ENCODE measurements at places on chromosomes 4 and X.

DNA sequence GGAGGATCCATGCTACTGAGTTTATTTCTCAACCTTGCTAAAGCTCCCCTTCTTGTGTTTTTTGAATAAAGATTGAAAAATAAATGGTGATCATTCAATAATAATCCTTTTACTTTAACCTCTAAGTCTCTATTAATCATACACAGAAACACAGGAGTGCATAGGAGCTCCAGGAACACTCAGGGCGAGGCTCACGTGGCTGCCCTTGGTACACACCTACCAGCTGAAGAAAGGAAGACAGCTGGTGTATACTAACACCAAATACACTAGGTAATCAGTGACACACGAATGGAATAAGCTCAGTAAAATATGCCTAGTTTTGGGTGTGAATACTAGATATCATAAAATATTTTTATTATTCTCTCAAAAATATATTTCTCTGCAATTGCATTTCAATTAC is 26.2 kb downstream of the CCDC149 start:
- no peak for DNase-seq

- no peak for DNase-seq
Measured at GRCh38 chrX:44106864-44107263, 133.7 kb upstream of the NDP start.

DNA sequence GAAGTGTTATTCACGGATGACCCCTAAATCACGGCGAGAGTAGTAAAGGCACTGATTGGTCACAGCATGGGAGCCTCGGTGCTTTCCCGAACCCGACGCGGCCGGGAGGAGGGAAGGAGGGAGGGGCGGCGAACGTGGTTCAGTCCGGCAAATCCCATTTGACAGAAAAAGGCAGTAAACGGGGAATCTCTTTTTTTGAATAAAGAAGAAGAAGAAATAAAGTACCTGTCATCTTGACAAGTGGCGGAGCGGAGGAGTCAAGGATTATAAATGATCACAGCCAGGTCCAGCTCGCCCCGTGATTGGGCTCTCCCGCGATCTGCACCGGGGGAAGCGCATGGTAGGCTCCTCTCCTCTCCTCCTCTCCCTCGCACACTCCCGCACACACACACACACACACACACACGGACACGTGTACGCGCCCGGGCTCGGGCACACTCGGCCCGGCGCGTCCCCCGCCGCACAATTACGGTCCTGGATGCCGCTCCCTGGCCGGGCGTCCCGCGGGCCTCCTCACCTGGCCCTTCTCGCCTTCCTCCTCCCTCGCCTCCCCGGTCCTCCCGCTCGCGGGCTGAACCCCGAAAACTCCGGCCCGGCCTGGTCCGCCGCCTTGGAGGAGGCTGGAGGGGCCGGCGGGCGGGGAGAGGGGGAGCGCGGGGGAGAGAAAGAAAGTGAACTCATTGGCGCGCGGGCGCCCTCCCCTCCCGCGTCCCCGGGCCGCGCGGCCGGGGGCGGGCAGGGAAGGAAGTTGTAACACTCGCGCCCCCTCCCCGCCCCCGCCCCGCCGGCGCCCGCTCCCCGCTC is 99.2 kb upstream of the TENM3 start:
- no peak for DNase-seq

DNA sequence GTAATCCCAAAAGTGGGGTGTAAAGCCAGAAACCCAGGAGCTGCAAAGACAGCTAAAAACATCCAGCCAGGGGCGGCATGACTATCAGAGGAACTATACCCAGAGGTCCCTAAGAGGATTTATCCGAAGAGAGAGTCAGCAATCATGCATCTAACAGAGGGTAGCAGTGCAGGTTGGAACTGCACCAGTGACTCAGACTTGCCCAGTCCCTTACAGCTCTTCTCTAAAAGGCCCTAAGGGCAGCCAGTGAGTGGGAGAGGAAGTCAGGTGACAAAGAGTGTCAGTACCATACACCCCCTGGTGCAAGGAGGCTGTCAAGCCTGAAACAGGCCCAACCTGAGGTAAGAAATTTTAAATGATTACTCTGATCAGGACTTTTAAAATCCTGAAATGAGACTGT is 88.1 kb downstream of the CAMK2D start:
- peak; percentile 69 for DNase-seq

DNA sequence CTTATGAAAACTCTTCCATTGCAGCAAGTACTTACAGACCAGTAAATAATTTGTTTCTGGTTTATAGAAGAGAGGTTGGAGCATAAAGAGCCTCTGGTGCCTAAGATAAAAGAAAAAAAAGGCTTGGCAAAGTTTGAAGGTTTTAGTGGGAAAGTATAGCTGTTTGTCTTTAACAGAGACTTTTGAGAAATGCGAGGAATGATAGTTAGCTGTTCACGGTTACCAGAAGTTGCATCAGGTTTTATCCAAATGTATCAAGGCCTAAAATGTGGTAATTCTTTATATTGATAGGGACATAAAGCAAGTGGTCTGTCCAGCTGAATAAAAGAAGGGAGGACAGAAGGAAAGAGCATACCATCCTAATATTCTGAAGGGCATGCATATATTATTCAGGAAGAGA is 29.3 kb downstream of the RAP1GDS1 start:
- no peak for DNase-seq

DNA sequence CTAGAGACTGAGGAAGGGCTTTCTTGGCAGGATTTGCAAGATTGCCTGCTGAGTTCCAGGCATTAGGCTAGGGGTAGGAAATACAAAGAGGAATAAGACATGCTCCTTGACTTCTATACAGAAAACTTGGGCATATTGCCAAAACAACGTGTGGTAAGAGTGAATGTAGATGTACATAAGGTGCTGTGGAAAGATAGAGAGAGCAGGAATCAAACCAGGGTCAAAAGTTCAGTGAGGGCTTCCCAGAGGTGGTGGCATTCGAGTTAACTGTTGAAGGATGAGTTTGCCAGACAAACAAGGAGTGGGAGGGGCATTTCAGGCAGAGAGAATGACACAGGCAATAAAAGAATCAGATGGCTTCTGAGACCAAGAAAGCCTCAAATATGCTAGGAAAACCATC is 187.9 kb downstream of the KDR start:
- DNase-seq: no peak

DNA sequence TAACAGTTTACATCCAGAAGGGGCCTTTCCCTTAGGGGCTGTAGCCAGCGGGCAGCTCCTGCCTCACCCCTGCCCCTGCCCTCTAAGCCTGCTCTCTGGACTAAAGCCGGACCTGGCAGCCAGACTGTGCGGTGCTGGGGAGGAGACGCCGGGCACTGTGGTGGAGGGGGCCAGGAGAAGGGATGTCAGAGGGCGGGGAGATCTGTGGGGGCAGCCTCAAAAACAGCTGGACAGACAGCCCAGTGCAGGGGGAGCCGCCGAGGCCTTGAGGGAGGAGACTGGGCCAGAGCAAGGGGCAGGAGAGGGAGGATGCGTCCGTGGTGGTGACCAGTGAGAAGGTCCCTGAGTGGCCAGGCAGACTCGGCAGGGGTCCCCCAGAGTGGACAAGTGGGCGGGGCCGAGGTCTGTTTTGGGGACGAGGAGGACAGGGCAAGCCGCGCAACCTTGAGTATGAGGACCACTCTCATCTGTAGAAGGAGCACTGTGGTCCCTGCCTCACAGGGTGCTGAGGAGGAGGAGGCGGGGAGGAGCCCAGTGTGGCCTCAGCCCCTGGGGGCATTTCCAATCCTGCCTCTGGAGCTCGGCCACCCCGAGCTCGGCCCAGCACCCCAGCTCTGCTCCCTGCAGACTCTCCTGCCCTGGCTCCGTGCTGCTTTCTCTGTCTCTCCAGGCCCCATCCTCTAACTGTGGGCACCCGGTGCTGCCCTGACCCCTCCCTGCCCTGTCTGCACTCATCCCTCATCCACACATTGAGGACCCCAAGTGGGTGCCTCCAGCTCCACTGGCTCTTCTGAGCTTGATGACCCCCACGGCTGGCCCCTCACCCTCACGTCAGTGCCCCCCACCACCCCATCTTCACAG is 59.2 kb upstream of the NKX1-1 start:
- no peak for DNase-seq

GRCh38 chr4:119231491-119231890 is 19.0 kb downstream of the USP53 start:
- DNase-seq: no peak

GRCh38 chr4:93684571-93684970 is 144.0 kb upstream of the ATOH1 start:
- no peak for DNase-seq

- no peak for DNase-seq
Measured at GRCh38 chr4:95531141-95531540, 17.6 kb downstream of the UNC5C start.

- no peak for DNase-seq
Measured at GRCh38 chrX:40062525-40063155, 35.1 kb downstream of the BCOR start.

GRCh38 chr4:65825116-65825753 is 154.9 kb upstream of the EPHA5 start:
- DNase-seq: no peak

GRCh38 chr4:185117300-185117934 is 25.6 kb upstream of the SLC25A4 start:
- no peak for DNase-seq

DNA sequence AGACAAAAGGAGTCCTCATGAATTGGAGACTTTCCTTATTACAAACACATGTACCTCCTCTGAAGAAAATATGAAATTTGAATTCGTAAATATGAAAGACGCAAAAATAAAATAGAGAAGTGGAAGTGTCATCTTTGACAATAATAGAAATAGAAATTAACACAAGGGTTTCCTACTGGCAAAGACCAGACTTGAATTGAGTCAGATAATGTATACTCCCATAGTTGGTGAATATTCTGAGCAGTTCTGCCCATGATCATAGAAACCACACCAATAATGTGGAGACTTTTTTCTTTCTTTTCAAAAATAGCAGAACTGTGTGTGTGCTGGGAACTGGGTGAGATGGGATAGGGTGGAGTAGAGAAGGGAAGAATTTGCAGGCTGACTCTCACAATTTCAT is 277.7 kb upstream of the TET2 start:
- no peak for DNase-seq

DNA sequence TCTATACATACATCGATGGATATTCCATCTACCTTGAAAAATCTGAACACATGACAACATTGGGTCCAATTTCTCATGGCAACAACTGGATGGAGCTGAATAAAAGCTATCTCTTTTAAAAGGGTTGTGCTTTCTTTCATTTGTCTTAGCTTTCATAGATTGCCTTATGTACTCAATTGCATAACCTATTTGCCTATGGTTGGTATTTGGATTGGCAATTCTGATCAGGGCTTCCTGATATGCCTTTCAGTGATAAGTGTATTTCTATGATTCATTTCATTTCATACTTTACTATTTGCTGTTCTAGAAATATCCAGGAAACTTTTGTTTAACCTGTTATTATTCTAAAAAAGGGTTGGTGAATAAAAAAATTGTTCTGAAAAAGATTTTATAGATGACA is 509.9 kb downstream of the GRXCR1 start:
- DNase-seq: no peak

GRCh38 chr4:110193822-110194761 is 4.3 kb downstream of the ELOVL6 start:
- peak; percentile 86 for DNase-seq

DNA sequence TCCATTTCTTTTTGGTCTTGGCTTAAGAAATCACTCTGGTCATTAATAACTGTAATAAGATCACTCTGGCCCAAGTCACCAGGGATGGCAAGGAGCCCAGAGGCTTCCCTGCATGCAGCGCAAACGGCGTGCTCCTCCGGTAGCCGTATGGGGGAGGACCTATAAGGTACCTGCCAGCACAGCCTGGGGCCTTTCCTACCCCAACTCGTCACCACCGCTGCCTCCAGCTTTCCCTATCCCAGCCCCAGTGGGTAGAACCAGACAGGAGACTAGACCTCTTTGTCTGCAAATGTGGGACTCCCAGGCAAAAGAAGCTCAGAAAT is 25.9 kb downstream of the HAND2 start:
- DNase-seq: no peak

GRCh38 chrX:471281-471680 is 84.6 kb upstream of the PPP2R3B start:
- DNase-seq: no peak

DNA sequence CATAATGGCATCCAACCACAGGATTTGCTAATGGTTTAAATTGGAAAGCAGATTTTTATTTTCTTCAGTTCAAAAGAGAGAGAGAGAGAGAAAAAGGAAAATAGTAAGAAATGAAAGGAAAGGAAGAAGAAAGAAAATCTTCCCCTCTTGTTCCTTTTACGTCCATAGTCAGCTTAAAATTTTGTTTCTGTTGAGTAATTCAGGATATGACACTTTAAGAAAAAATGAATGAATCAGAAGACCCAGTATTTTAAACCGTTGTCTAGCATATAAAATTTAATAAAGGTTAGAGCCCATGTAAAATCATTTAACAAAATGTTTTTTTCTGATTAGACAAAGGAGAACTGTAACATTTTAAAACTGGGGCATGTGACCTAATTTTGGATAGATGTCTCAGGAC is 391.8 kb upstream of the EPHA5 start:
- DNase-seq: no peak

GRCh38 chr4:102061133-102061532 is 270.6 kb downstream of the BANK1 start:
- no peak for DNase-seq

DNA sequence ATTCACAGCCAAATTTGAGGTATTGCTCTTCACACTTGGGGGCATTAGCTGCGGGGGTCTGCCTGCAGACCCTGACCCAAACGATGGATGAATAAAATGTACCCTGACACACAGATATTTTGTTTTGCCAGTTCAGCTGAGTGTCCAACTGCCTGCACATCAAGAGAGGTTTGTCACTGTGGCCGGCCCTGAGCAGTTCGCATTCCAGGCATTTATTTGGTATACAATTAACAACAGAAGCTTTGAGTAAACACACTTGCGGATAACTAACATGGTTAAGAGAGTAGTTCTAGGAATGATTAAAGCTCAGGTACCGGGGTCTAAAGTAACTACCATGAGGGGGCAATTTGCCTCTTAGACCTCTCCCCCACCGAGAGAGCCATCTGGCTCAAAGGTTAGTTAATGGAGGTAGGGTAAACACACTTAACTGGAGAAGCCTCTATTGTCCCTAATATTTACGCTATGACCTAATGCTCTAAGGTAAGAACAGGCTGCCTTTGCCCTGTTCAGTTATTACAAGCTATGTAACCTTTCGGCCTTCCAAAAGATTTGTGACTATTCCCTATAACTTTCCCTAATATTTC is 162.0 kb downstream of the SNCA start:
- no peak for DNase-seq

DNA sequence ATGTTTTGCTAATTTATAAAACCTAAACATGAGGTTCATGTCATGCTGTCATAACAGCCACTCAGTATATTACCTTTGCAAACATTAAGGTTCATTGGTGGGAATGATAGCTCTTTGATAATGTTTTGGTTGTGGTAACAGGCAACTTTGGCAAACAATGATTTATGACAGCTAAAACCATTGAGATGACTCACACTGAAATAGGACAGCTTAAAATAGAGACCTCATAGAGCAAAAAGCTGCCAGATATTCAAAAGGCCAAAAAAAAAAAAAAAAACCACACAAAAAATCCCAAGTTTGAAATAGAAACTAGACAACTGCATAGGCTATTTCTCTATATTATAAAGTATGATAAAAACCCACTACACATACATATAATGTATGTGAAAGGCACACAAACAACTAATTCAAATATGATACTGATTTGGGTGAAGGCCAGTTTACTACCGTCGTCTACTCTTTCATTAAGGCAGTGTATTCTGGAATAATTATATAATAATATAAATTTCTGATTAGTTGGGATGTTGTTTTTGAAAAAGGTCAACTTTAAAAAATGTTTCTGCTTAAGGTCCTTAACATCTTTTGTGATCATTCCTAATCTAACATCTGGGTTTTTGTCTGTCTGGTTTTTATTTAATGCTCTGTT is 646.0 kb upstream of the PITX2 start:
- no peak for DNase-seq

- DNase-seq: no peak
Measured at GRCh38 chr4:135277068-135277979, 1075.7 kb upstream of the PABPC4L start.

- no peak for DNase-seq
Measured at GRCh38 chr4:53450773-53451172, 73.3 kb downstream of the FIP1L1 start.

Measured in stimulated activated CD4-positive, alpha-beta T cell treated with anti-CD3 and anti-CD28 coated beads, Interleukin-1b, Interleukin-23, amount 100 ng/mL, for 48 hours (primary cell).